ENCODE measurements at places on chromosomes 12 and 14. TPM values are rescaled to one million over a fixed set of nuclear protein-coding genes. Genes with fewer than 3 reads are reported as not detected.

Gene KLRG1
- total RNA-seq: 8.0 TPM

Gene KRT6A
- not detected for total RNA-seq

Gene TAS2R9
- total RNA-seq: not detected

Gene PTGDR
- 0.23 TPM for total RNA-seq

Gene C12orf50
- 0.03 TPM for total RNA-seq

Gene LIN52
- total RNA-seq: 10.7 TPM

Gene SRGAP1
- 5.6 TPM for total RNA-seq

Gene SMCO3
- total RNA-seq: not detected
